SW 1271 (cell line): ENCODE measurements at places on chromosomes 5 and 9.

DNA sequence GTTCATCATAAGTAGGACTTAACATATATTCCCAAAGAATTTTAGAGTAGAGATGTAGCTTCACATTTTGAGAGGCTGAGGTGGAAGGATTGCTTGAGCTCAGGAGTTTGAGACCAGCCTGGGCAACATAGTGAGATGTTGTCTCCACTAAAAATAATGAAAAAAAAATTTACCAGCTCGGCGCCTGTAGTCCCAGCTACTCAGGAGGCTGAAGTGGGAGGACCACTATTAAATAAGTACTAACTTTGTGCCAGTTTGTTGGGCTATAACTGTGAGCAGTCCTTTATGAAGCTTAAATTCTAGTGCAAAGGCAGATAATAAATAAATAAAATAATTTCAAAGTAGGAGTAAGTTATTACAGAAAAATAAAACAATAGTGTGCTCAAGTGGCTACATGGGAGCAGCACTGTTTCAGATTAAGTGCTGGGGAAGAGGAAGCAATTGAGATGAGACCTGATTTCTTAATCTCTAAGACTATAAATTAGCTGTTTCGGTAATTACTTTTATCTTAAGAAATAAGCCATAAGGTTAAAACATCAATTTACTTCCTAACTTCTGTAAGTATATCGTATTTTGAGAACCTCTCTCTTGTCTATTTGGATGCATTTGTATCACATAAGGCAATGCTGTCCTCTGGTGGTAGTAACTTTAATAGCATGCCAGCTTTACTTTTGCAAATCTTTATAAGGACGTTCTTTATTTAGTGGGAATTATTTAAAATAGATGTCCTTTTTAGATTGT, 98.9 kb downstream of the CSNK1G3 start:
- DNase-seq: peak; percentile 15

GRCh38 chr5:160011471-160011870, 2.5 kb downstream of the TTC1 start:
- no peak for DNase-seq

GRCh38 chr5:73307645-73308355, 134.8 kb downstream of the TMEM174 start:
- no peak for DNase-seq

- peak; percentile 45 for DNase-seq
Observed at GRCh38 chr5:174571662-174572397, 152.6 kb upstream of the MSX2 start.

GRCh38 chr5:172458976-172459782, 4.9 kb upstream of the SH3PXD2B start:
- DNase-seq: no peak
